ENCODE measurements at places on chromosomes 2 and 18. TPM values are rescaled to one million over a fixed set of nuclear protein-coding genes. Genes with fewer than 3 reads are reported as not detected.
A peak's percentile ranks its signal among the peaks of the same experiment; 100 is the strongest.

- DNase-seq, result peak; percentile 84
These were observed 77.6 kb downstream of the ASB1 start for GRCh38 chr2:238504181-238504931.

GRCh38 chr2:160555420-160556071, 61.9 kb upstream of the RBMS1 start:
- DNase-seq, result no peak

GRCh38 chr2:201696151-201696659, 2.2 kb downstream of the MPP4 start:
- DNase-seq, result no peak

Gene G6PC2
- not detected for total RNA-seq

DNA sequence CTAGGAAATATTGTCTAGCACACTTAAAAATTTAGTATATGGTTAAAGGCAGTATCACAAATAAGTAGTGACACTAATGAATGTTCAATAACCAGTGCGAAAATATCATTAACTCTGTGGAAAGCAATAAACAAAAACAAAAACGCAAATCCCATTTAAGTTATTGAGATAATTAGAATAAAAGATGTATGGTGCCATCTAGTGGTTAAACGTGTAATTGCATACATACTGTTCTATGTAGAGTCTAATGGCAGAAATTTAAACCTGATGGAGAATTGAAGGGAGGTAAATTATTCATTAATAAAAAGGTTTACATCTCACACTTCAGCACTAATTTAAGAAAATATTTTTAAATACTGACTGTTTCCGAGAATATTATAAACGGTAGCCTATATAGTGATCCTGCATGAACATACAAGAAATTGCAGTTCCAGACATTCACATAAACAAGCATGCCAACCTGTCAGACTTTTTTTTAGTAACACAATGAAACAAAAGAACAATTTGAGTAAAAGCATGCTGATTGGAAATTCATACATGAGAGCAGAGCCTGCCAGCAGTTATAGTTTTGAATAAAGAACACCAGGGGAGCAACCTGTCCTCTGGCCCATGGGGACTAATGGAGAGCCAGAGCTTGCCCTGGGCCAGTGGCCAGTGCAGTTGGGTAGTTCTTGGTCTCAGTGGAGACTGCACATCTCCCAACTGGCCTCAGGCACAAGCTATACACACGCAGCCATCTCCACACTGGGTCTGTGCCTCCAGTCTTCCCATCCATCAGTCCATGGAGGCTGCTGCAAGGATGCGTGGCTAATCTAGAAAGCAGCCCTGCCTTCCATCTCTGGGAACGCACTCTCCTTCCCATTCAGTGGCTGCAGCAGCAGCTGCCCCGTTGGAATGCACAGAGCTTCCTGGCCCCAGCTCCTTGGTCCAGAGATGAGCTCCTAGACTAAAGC, 28.0 kb downstream of the GCG start:
- no peak for DNase-seq

GRCh38 chr2:24721470-24721869, 71.7 kb downstream of the PTRHD1 start:
- DNase-seq, result no peak

GRCh38 chr2:180679693-180680092, 300.7 kb upstream of the UBE2E3 start:
- DNase-seq, result no peak

- DNase-seq, result no peak
These were observed 67.0 kb downstream of the CHRNA1 start for GRCh38 chr2:174697255-174697654.

- no peak for DNase-seq
These were observed 34.5 kb upstream of the CHRNA1 start for GRCh38 chr2:174798801-174799200.

DNA sequence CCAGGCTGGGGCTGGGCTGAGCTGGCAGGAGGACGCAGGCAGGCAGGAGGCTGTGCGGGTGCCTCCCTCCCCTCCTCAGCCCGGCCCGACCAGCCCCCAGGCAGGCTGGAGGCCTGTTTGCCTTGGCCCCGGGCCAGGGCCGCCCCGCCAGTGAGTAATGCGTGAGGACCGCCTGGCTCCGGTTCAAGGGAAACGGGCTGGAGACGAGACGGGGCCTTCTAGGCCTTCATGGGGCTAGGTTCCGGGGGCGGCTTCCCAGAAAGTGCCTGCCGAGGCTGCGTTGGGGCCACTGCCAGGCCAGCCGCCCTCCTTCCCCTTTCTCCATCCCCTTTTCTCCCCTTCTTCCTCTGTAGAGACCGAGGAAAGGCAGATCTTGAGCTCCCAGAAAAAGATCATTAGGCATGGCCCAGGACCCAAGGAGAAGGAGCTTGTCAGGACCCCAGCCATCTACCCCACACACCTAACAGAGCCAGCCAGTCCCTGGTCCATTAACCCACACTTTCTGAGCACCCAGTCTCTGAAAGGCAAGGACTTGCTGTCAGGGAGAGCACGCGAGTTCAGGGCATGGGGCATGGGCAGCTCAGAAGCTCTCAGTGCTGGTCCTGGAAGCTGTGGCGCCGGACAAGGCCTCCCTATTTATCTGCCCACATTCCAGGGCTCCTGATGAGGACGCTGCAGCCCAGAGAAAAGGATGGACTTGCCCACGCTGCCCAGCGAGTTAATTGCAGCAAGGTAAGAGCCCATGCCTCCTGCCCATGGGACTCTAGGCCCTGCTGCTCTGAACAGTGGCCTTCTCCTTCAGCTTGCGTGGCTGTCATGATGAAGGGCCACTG, 48.5 kb downstream of the SMAD7 start:
- DNase-seq, result peak; percentile 97

Gene TMEFF2
- 46.8 TPM for total RNA-seq

- no peak for DNase-seq
These were observed 20.9 kb downstream of the SLC40A1 start for GRCh38 chr2:189559579-189560272.

DNA sequence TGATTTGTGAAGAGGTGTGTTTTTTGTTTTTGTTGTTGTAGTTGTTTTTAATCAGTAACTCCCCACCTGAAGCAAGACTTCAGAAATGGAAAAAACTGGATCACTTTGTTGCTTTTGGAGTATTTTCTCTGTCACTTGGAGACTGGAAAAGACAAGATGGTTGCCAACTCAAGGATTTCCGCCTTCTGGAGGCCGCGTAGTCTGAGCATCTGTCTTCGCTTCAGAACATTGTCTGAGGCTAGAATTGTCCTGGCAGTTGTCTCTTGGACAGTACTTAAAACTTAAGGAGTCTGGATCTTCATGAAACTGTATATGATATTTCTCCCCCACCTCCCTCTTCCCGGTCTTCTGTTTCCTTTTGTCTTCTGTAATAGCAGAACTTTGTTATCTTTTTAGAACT, 67.7 kb downstream of the ARHGAP28 start:
- no peak for DNase-seq

Gene GCG
- total RNA-seq, result not detected

GRCh38 chr2:231925303-231926179, 655 bp downstream of the NPPC start:
- peak; percentile 95 for DNase-seq

DNA sequence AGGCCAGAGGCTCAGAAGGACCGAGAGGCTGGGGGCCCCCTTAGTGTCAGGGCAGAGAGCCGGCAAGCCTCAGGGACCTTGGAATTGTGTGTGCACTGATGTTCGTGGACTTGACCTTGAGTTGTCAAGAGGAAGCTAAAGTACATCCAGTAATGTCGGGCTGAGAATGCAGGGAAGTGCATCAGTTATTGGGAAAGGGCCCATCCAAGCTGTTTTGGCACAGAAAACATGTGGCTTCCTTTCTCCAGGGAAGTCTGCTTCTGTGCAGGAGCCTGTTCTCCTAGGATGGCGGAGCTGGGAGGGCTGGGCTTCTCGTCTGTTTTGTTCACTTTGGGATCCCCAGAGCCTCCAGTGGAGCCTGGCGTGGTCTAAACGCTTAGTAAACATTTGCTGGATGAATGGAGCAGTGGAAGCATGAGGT, 23.7 kb downstream of the ATOH8 start:
- DNase-seq, result no peak

- DNase-seq, result no peak
These were observed 323.9 kb upstream of the NRP2 start for GRCh38 chr2:205358351-205358815.

Gene GPR35
- total RNA-seq, result 2.5 TPM

Gene CTDP1
- total RNA-seq, result 23.1 TPM

GRCh38 chr2:61135510-61135909, 26.5 kb upstream of the C2orf74 start:
- DNase-seq, result no peak

Gene CXCR4
- total RNA-seq, result not detected

DNA sequence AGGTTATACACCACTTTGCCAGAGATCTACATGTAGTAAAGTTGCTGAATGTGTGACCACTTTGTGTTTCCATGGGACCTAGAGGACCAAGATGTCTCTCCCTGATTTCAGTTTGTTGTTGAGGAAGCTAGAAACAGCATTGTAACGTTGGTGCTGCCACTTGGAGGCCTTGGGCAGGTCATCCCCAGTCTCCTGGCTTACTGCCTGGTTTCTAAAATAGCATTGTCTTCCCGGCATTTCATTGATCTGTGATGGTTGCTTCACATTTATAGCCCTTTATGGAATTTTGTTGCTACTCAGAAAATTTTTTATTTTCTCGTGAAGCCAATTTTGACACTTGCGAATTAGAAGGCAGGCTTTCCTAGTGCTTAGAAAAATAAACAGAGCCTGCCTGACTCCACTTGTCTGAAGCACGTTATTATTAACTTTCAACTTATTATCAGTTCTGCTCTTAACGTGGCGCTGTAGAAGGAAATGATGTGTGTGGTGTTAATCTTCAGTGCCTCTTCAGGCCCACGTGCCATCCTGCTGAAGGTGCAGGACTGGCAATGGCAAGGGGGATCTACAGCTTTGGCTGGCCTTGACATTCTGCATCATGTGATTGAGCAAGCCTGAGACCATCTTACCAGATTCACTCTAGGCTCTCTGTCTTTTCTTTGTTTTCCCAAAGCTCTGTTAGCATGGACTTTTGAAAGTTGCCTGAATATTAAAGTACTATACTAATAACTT, 59.9 kb downstream of the INPP4A start:
- DNase-seq, result no peak

GRCh38 chr2:147482916-147483669, 361.7 kb upstream of the ACVR2A start:
- no peak for DNase-seq

- no peak for DNase-seq
These were observed 888 bp upstream of the TWSG1 start for GRCh38 chr18:9333441-9334328.

- DNase-seq, result no peak
These were observed 19.8 kb downstream of the MPHOSPH10 start for GRCh38 chr2:71150082-71150816.

GRCh38 chr2:212344131-212344530, 194.5 kb downstream of the ERBB4 start:
- no peak for DNase-seq

DNA sequence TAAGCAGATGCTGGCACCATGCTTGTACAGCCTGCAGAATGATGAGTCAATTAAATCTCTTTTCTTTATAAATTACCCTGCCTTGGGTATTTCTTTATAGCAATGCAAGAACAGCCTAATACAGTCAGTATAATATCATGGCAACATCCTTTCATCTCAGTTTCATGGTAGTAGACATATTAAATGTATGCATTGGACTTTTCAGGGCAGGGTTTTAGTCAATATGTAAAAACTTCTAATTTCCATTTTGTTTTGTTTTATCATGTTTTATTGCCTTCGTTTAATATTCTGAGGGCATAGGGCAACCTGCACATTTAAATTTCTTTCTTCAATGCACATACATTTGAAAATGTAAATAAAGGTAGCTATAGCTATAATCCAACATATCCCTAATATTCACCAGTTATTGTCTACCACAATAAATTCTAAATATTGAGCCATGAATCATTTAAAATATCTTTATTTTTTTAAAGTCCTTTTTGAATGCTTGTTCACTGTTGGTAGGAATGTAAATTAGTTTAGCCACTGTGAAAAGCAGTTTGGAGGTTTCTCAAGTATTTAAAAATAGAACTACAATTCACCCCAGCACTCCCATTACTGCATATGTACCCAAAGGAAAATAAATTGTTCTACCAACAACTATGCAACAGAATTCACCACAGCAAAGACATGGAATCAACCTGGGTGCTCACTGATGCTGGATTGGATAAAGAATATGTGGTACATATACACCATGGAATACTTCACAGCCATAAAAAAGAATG, 41.8 kb upstream of the GRB14 start:
- no peak for DNase-seq

GRCh38 chr2:46072101-46072820, 224.9 kb upstream of the EPAS1 start:
- DNase-seq, result no peak

DNA sequence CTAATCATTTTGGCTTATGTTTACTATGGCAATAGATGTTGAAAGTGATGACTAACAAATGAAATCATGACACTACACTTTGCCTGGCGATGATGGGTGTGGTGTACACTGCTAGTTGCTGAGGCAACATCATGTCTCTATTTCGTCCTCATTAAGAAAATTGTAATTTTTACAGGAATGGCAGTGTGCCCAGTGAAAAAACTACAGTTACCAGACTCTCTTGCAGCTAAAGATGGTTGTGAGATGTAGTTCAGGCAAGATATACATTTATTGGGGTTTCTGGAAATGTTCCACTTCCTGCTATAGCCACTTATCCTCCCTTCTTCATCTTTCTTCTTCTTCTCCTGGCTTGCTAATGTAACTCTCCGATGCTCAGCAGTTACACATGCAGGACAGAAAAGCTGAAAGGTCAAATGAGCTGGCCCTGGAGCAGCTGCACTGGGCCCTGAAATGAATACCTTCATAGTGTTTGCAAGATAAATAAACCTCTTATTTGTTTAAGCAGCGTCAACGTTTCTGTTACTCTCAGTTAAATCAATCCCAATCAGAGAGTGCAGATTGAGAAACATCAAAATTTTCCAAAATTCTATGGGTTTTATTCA, 46.0 kb downstream of the SOCS6 start:
- DNase-seq, result no peak

DNA sequence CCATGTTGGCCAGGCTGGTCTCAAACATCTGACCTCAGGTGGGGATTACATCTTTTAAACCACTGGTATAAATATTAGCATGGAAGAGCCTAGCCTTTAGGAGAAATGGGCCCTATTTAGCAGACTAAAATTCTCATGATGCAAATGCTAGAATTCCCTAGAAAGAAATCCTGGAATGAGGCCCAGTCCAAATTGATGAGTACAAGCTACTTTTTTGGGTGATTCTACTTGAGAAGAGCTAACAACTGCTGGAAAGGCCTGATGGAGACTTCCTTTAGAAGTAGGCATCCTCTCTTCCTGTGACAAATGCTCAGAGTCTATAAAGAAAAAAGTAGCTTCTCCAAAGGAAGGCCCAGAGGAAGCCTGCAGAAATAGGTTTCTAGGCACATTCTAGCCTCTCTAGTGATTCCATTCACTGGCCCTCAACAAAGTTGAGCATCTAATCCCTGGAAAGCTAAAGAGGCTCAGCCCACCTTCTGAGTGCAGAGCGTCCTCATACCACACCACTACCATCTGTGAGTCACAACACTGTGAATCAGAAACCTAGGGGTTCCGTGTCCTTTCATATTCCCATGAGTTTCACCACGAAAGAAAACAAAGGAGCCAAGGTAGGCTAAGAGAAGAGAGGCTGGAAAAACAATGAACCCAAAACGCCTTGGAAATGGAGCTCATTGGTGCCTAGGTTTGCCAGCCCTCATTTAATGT, 183.1 kb downstream of the C1D start:
- DNase-seq, result no peak
